Bronchial epithelial cell (primary cell): ENCODE measurements at places on chromosomes 2 and 18. TPM values are rescaled to one million over a fixed set of nuclear protein-coding genes. Genes with fewer than 3 reads are reported as not detected.

GAREM1 gene
- 10.0 and 14.1 TPM in 2 replicates for total RNA-seq

L3MBTL4 gene
- total RNA-seq = under 0.01 and 1.0 TPM in 2 replicates

GRCh38 chr18:34126121-34126520, 98.6 kb downstream of the NOL4 start:
- no peak for DNase-seq

- peak; percentile 98 for DNase-seq
These were observed 45.6 kb upstream of the ITGAV start for GRCh38 chr2:186544255-186544675.

GRCh38 chr18:45379903-45380302, 235.4 kb upstream of the SLC14A2 start:
- peak; percentile 66 for DNase-seq

GRCh38 chr2:208529796-208530195, 123.2 kb downstream of the PTH2R start:
- DNase-seq = no peak

DNA sequence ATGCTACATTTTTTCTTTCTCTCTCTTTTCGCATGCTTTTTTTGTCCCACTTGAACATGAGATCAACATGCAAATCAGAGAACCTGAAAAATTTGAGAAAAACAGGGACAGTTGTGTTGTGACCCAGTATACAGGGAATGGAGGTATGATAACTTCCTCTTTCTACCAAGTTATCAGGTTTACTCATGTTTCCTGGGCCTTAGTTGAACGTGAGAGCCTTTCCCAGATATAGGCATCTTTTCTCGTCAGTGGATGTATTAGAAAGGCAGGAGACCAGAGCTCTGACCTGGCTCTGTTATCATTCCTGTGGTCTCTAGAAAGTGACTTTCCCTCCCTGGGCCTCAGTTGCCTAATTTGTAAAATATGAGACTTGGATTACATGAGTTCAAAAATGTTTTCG, 30.1 kb upstream of the FAM117B start:
- DNase-seq = no peak

DNA sequence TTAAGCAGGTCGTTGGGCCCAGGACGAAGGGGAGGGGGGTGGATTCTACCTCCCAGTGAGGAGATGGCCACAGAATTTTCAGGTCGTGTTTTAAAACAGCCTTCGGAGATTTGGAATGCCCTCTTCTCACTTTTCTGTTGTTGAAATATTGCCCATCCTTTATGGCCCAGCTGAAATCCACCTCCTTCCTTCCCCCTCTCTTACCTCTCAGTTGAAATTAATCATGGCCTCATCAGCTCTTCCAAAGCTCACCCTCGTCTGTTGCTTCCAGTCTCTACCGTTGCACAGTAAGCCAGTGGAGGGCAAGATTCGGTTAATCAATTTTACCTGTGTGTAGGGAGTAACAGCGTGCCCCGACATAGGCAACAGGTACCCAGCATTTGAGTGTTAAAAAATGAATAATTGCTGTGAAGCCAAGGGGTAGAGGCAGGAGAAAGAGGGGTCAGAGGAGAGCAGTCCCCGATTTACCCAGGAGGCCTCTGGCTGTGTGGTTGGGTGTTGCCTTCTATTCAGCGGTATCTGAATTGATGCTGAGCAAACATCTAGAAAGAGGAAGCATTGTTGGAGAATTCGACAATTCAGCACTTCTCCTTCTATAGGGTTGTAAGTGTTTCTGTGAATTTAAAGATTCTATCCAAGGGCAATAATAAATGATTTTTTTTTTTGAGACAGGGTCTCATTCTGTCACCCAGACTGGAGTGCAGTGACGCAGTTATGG, 8.6 kb upstream of the PDIA6 start:
- DNase-seq = no peak

DNA sequence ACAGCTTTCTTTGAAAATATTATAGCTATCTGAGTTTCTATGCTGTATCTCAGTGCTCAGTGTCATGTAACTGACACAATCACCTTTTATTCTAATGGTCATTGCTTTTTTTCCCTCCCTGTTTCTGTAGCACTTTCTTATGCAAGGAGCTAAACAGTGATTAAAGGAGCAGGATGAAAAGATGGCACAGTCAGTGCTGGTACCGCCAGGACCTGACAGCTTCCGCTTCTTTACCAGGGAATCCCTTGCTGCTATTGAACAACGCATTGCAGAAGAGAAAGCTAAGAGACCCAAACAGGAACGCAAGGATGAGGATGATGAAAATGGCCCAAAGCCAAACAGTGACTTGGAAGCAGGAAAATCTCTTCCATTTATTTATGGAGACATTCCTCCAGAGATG, 56.4 kb downstream of the SCN2A start:
- no peak for DNase-seq

DNA sequence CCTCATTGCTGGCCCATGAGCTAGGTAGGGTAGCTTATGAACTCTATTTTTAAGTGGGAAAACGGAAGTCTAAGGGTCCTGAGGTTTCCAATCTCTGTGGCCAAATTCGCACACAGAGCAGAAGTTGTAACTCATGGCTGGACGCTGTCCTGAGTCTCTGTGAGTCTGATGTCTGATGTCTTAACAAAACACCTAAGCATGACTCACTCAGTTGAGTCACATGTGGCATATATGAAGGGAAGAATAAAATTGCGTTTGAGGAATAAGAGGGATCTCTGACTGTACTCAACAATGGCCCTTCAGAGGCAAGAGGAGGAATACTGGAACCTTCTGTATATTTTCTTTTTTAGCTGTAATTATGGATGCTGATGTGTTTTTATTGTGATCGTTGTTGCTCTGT, 569.7 kb downstream of the RIT2 start:
- peak; percentile 90 for DNase-seq

ATP6V1C2 gene
- total RNA-seq = 0.26 and 0.90 TPM in 2 replicates

- DNase-seq = no peak
These were observed 269.7 kb upstream of the APCDD1 start for GRCh38 chr18:10184776-10185175.

SIX2 gene
- total RNA-seq = 3.7 and 4.2 TPM in 2 replicates

SERPINB13 gene
- 8.2 and 48.0 TPM in 2 replicates for total RNA-seq

PPP4R1 gene
- 187 and 199 TPM in 2 replicates for total RNA-seq

APLF gene
- total RNA-seq = 4.2 and 6.1 TPM in 2 replicates

- DNase-seq = no peak
These were observed 150.7 kb upstream of the CCDC68 start for GRCh38 chr18:55109818-55110414.

CNDP1 gene
- not detected in 2 replicates for total RNA-seq

SAG gene
- total RNA-seq = not detected in 2 replicates

- no peak for DNase-seq
These were observed 8.9 kb upstream of the ANKRD29 start for GRCh38 chr18:23671564-23671963.

DNA sequence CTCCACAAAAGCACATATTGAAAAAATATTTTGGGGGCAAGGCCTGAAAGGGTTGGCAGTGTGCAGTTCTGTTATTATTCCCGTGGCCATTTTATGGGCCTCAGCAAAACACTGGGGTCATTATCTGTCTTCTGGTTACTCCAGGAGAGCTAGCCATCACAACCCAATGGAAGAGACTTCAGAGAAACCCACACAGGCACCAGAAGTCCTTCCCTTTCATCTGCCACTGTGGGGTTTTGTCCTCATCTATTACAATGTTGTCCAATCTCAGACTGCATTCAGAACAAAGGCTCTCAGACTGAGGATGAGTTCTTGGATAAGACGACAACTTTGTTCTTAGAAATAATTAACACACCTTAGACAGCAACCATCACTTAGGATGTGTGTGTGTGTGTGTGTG, 98.4 kb downstream of the PIEZO2 start:
- no peak for DNase-seq

DNA sequence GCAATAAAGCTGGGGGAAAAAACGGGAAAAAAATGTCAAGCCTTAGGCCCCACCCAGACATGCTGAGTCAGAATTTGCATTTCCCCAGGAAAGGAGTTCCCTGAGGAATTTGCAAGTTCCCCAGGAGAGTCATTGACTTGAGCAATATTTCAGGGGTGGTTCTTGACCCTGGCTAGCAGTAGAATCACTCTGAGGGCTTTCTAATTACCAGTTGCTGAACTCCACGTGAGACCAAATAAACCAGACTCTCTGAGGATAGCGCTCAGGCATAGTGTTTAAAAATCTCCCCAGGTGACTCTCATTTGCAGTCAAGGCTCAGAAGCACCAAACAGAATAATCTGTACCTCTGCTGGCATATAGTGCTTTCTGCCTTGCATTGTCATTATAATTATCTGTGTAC, 48.7 kb downstream of the C1QL2 start:
- DNase-seq = peak; percentile 55

ST8SIA3 gene
- not detected in 2 replicates for total RNA-seq

DNA sequence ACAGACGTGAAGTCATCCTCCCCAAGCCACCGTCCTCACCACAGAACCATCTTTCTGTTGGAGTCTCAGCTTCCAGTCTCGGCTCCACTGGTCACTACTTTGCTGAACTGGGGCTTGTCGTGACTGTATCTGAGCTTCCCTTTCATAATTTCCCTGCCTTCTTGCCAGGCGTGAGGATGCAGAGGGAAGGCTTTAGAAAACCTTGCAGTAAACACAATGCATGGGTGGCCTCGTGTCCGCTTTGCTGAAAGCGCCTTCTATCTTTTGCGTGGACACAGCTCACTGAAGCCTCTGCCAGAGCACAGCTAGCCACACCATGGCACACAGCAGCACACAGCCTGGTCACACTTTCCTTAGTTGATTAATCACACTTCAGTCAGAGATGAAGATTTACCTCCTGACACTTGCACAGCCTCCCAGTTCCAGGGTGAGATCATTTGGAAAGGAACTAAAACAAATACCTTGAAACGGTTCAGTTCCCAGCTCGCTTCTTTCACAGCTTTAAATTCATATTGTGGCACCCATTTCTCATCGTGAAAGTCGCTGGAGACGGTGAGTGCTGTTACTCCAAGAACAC, 2.8 kb upstream of the GPR45 start:
- no peak for DNase-seq

GRCh38 chr18:9215221-9215933, 78.8 kb downstream of the ANKRD12 start:
- DNase-seq = no peak

EPC2 gene
- 10.8 and 12.3 TPM in 2 replicates for total RNA-seq

CHST9 gene
- 0.26 and 0.38 TPM in 2 replicates for total RNA-seq

GRCh38 chr2:133157141-133157540, 411.1 kb downstream of the NCKAP5 start:
- DNase-seq = peak; percentile 4

DNA sequence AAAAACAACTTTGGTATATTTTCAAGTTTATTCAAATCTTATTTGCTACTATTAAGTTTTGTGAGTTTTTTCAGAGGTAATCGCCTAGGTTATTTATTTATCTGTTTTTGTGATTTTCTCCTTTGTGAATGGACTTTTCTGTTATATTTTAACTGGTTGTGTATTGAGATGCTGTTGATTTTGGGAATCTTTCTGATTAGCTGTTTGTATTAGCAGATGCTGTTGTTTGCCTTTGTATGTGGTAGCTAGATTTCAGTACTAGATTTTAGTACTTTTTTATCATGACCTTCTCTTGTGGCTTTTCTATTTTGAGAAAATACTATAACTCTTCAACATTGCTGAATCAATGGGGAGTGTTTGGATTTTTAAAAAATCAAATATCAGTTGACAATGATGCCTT, 42.4 kb downstream of the TSHZ1 start:
- DNase-seq = no peak

- DNase-seq = peak; percentile 97
These were observed 4.9 kb downstream of the STAT4 start for GRCh38 chr2:191145769-191146471.

GRCh38 chr2:15278296-15278695, 282.8 kb downstream of the NBAS start:
- no peak for DNase-seq

OR6B2 gene
- total RNA-seq = not detected in 2 replicates

BMP10 gene
- not detected in 2 replicates for total RNA-seq
